Stimulated activated CD8-positive, alpha-beta memory T cell treated with anti-CD3 and anti-CD28 coated beads, Interleukin-15, amount 100 ng/mL, for 4 hours (primary cell): ENCODE measurements at places on chromosomes 7 and 10.

- DNase-seq: no peak
These were observed 102.5 kb downstream of the SND1 start for GRCh38 chr7:127754457-127754856.

DNA sequence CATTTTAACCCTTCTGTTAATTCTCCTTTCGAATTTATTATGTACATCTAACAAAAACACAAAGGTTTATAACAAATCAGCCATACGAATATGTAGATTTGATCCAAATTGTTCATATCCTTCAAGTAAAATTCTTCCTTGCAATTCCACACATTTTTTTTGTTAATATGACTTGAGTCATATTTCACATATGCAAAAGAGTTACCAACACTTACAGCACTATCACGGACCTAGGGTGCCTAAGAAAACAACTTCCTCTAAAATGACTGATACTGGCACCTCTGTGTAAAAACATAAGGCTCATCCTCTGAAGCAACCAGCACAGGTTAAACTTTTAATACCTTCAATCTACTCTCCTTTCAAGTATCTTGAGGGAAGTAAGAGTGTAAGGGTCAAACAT, 451.8 kb downstream of the SEMA3D start:
- DNase-seq: no peak

DNA sequence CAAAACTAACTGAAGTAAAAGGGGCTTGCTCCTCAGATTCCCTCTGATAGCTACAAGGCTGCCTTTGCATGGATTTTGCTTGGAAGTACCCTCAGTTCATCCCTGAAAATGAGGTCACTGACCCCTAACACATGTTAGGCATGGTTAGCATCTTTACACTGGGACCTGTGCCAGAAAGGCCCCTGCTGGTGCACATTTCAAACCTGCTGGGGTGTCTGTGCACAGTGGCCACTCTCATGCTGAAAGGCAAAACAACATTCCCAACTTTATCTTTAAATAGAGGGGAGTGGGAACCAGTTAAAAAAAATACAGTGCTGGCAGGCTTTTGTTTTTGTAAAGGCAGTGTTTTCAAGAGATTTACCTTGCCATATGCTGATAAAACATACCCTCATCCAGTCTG, 99.1 kb downstream of the ANK3 start:
- no peak for DNase-seq

GRCh38 chr10:133278577-133279265, 2.1 kb upstream of the ADAM8 start:
- DNase-seq: peak; percentile 50

- DNase-seq: no peak
These were observed 13.4 kb upstream of the HNRNPH3 start for GRCh38 chr10:68318331-68319059.

- no peak for DNase-seq
These were observed 61.0 kb downstream of the RASGEF1A start for GRCh38 chr10:43205681-43206390.

- no peak for DNase-seq
These were observed 54.2 kb upstream of the CAMK2B start for GRCh38 chr7:44379366-44380188.

DNA sequence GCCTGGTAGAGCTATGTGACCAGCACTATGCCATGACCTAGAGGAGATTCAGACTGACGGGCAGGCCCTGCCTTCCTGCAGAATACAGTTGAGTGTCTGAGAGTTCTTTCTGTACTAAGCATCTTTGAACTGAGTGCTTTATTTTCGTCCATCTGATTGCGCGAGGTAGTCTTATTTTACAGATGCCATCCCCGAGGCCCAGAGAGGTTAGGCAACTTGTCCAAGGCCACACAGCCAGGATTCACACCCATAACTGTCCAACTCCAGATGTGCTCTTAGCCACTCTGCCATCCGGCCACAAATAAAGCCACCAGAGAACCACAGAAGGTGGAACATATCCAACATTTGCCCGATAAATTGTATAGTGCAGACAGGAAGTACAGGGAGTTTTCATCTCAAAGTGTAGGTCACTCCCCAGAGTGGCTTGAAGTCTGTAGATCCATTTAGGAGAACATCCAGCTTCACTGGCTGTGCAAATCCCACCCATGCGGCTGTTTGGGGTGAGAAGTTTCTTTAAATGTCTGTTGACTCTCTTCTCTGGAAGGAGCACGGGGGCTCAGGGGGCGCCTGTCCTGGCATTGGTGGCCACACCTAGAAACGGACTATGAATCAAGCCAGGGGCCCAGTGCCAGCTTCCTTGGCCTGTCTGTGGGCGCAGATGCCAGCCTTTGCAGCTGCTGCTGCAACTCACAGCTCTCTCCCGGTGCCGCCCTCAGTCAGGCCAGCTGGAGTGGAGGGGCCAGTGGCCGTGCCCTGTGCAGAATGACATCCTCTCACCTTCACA, 11.1 kb downstream of the CHST3 start:
- DNase-seq: no peak

- DNase-seq: no peak
These were observed 168.0 kb upstream of the LRRN3 start for GRCh38 chr7:110922906-110923305.

- DNase-seq: no peak
These were observed 226.3 kb upstream of the KLF6 start for GRCh38 chr10:4011136-4011812.

- DNase-seq: no peak
These were observed 57.0 kb downstream of the ELFN1 start for GRCh38 chr7:1727079-1727478.

GRCh38 chr7:1666823-1667565, 3.1 kb upstream of the ELFN1 start:
- no peak for DNase-seq

- DNase-seq: no peak
These were observed 157.0 kb downstream of the TAX1BP1 start for GRCh38 chr7:27897001-27897400.
